ENCODE measurements at places on chromosomes 7 and 10. TPM values are rescaled to one million over a fixed set of nuclear protein-coding genes. Genes with fewer than 3 reads are reported as not detected.

The PAPOLB gene
- total RNA-seq, result 0.19 TPM

The SLC16A12 gene
- 0.53 TPM for total RNA-seq

The MINDY3 gene
- total RNA-seq, result 29.2 TPM

The ZNF277 gene
- total RNA-seq, result 25.8 TPM

The FMC1 gene
- total RNA-seq, result 11.8 TPM

The NUB1 gene
- total RNA-seq, result 52.6 TPM

The ZNRF2 gene
- total RNA-seq, result 4.6 TPM

The SLC39A12 gene
- total RNA-seq, result not detected

The ZNF853 gene
- total RNA-seq, result 0.13 TPM

The GIMAP1 gene
- 0.26 TPM for total RNA-seq

Data from aortic smooth muscle cell (primary cell).